Activated CD4-positive, alpha-beta T cell treated with anti-CD3 and anti-CD28 coated beads for 36 hours (primary cell): ENCODE measurements at places on chromosomes 3 and 15.

DNA sequence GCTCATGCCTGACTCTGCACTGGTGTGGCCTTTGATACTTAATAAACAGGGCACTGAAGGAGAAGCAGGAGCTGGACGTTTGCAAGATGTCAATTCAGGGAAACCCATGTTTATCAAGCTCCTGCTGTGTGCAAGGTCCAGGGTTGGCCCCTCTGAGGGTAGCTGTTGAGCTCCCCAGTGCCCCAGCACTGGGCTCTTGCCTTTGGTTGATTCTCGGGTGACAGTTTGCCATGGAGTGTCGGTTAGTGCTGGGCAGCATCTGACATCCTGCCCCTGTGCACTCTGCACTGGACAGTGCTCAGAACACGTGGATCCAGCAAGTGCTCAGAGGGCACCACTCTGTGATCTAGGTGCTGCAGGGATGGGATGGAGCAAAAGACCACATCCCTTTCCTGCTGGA, 7.3 kb downstream of the HDAC11 start:
- peaks cover 10% of the 10 kb centered on the region for H3K4me1 ChIP-seq
- no peak for DNase-seq
- peaks cover 6% of the 10 kb centered on the region for H3K36me3 ChIP-seq
- no peak overlapping the region for H3K27ac ChIP-seq
- no peak overlapping the region for H3K4me3 ChIP-seq

- H3K4me1 ChIP-seq = peaks cover 7% of the 10 kb centered on the region
- peaks cover 5% of the 10 kb centered on the region for H3K27me3 ChIP-seq
- H3K27ac ChIP-seq = no peak overlapping the region
- DNase-seq = no peak
- no peaks in the 10 kb centered on the region for H3K36me3 ChIP-seq
Measured at GRCh38 chr15:57675481-57676181, 30.9 kb upstream of the POLR2M start.

DNA sequence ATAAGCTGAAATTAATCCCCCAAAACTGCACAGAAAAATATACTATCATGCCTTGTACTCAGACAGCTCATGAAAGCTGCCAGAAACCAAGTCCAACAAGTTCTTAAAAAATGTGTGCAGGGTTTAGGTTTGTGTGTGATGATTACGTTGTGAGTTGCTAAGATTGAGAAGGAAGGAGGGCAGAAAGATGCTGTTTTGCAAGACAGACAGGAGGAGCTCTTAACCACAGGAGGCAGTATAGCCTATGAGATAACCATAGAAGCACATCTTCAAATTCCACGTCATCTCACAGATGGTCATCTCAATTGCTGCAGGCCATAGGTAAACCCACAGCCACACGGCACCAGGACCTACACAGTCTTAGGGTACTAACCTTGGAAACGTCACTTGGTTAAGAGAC, 191.9 kb downstream of the STT3B start:
- H3K4me1 ChIP-seq = no peaks in the 10 kb centered on the region
- H3K27ac ChIP-seq = no peak overlapping the region
- no peak for DNase-seq
- H3K27me3 ChIP-seq = peaks cover 2% of the 10 kb centered on the region

- no peak for DNase-seq
- H3K27me3 ChIP-seq = peaks cover 4% of the 10 kb centered on the region
- H3K36me3 ChIP-seq = no peaks in the 10 kb centered on the region
- H3K4me1 ChIP-seq = no peaks in the 10 kb centered on the region
- no peak overlapping the region for H3K4me3 ChIP-seq
Measured at GRCh38 chr3:190902292-190902691, 39.8 kb upstream of the GMNC start.

GRCh38 chr3:30747771-30748281, 141.4 kb downstream of the TGFBR2 start:
- no peak overlapping the region for H3K27ac ChIP-seq
- no peaks in the 10 kb centered on the region for H3K27me3 ChIP-seq
- no peak overlapping the region for H3K4me3 ChIP-seq
- no peak for DNase-seq

DNA sequence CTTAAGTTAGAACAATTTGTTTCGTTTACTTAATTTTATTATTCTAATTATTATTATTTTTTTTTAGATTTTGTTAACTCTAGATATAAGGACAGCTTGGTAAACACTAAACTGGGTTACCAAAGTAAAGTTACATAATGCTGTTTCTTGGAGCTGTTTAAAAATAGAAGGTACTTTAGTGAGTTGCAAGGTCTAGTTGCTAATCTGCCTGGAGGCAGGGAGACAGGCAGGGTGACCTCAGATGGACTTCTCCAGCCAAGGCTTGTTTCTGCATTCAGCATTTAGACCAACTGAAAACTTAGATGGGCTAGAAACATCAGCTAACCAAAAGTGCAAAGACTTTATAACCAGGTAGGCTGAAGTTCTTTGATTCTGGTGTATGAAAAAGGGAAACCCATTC, 336.4 kb upstream of the GRM7 start:
- H3K4me1 ChIP-seq = no peaks in the 10 kb centered on the region
- no peak for DNase-seq
- no peaks in the 10 kb centered on the region for H3K36me3 ChIP-seq
- no peak overlapping the region for H3K27ac ChIP-seq

DNA sequence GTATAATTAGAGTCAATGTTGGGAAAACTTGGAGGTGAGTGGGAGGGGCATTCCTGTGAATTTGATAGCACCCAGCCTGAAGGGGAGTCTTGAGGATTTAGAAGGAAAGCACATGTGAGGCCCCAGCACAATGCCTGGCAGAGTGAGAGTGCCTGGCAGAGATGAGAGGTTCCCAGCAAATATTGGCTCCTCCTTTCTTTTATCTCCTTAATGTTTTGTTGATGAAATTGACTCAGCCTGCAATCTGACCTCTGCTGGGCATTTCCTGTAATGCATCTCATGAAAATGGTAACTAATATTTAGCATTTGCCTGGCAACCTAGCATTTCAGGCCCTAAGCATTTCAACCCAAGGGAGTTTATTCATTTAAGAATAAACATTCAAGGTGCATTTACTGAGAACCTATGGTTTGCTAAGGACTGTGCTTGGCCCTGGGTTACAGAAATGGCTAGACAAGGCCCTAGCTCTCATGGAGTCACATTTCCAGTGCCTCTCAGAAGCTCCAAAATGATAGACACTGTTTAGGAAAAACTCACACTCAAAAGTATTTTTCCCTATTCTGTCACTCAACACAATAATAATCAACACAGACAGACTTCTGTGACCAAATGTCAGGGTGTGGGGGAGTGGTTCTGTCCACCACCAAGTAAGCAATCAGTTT, 19.0 kb downstream of the PDHB start:
- H3K4me3 ChIP-seq = no peak overlapping the region
- no peaks in the 10 kb centered on the region for H3K27me3 ChIP-seq
- peak; percentile 56 for DNase-seq
- peaks cover 13% of the 10 kb centered on the region for H3K36me3 ChIP-seq
- H3K4me1 ChIP-seq = peaks cover 4% of the 10 kb centered on the region
- H3K27ac ChIP-seq = no peak overlapping the region

- H3K27ac ChIP-seq = no peak overlapping the region
- DNase-seq = no peak
- H3K4me3 ChIP-seq = no peak overlapping the region
- H3K36me3 ChIP-seq = no peaks in the 10 kb centered on the region
- no peaks in the 10 kb centered on the region for H3K4me1 ChIP-seq
- H3K27me3 ChIP-seq = peaks cover 17% of the 10 kb centered on the region
Measured at GRCh38 chr3:178465260-178466180, 70.7 kb upstream of the KCNMB2 start.

DNA sequence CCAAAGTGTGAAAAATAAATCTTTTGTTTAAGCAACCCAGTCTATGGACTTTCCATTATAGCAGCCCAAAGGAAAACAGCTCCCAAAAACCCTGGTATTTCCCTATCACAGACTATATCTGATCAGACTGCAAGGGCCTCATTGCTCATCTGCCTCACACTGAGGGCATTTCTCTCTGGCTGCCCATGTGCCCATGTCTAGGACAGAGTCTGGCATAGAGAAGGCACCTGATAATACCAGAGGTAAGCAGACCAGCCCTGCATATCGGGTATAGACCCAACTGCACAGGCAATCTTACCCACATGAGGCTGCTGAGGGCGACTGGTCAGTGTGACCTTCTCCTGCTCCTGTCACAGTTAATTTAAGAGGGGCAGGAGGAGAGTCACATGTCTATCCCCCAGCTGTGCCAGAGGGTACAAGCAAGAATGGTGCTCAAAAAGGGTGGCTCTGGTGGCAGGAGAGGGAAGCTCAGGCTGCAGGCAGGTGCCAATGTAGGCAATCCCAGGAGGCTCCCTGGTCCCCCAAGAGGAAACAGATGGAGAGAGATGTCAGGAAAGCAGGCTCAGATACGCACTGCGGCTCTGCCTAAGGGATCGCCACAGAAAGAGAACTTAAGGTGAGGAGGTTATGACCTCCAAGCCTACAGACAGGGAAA, 3.1 kb downstream of the CSRNP1 start:
- H3K36me3 ChIP-seq = peaks cover 71% of the 10 kb centered on the region
- H3K4me3 ChIP-seq = peak overlapping the region; percentile 93
- peak overlapping the region; percentile 95 for H3K27ac ChIP-seq
- peaks cover 69% of the 10 kb centered on the region for H3K4me1 ChIP-seq
- peak; percentile 24 for DNase-seq

DNA sequence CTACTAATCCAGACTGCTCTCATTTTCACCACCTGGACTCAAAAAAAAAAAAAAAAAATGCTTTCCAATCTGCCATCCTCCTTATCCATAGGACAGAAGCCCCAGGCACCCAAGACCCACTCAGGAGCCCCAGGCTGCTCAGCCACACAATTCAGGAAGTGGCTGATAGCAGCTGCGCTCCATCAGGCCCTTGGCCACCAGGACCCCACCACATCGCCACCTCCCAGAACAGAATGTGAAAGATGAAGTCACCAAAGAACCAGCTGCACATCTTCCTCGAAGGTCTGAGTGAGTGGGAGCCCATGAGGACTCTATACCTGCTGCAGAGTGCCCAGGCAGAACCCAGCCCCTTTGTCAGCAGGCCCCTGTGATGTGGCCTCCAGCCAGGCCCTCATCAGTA, 19.5 kb downstream of the POC1A start:
- no peak for DNase-seq
- H3K27me3 ChIP-seq = no peaks in the 10 kb centered on the region
- H3K4me3 ChIP-seq = no peak overlapping the region
- H3K27ac ChIP-seq = no peak overlapping the region

DNA sequence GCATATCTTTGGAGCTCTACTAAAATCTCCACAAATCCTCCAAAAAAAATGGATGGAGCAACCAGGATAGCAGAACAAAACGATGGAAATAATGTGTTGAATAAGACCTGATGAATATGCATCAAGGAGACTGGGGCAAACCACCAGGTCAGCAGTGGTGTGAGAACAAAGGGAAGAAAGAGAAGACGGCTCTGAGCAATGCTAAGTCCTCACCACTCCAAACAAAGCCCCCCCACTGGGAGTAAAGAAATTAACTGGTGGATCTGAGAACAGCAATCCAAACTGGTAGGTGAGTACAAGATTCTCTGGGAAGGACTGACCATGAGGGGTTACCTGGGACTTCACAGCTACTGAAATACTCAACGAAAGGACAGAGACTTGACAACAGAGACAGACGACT, 977.3 kb downstream of the TBL1XR1 start:
- no peak overlapping the region for H3K4me3 ChIP-seq
- no peaks in the 10 kb centered on the region for H3K27me3 ChIP-seq
- no peaks in the 10 kb centered on the region for H3K4me1 ChIP-seq
- H3K27ac ChIP-seq = no peak overlapping the region

- no peak for DNase-seq
- peaks cover 27% of the 10 kb centered on the region for H3K4me1 ChIP-seq
- H3K36me3 ChIP-seq = peaks cover 6% of the 10 kb centered on the region
- no peaks in the 10 kb centered on the region for H3K27me3 ChIP-seq
- no peak overlapping the region for H3K27ac ChIP-seq
Measured at GRCh38 chr3:99969136-99969535, 145.2 kb downstream of the FILIP1L start.

DNA sequence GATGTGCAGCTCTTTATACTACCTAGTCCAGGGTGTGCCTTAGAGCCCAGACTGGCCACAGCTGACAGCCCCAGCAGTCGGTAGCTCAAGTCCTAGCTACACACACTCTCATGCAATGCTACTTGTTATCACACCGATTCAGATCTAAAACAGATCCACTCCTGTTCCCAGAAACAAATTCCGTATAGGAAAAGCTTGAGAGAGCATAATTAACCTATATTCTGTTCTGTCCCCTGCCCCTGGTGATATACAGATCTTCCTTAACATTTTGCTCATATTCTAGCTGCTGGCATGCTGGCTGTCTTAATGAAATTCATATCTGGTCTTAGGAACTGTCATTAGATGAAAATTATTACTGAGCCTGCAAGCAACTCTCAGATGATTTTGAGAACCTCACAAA, 204.3 kb downstream of the SOX2 start:
- H3K27me3 ChIP-seq = peaks cover 4% of the 10 kb centered on the region
- H3K27ac ChIP-seq = no peak overlapping the region
- H3K4me3 ChIP-seq = no peak overlapping the region
- no peaks in the 10 kb centered on the region for H3K36me3 ChIP-seq
- DNase-seq = no peak

DNA sequence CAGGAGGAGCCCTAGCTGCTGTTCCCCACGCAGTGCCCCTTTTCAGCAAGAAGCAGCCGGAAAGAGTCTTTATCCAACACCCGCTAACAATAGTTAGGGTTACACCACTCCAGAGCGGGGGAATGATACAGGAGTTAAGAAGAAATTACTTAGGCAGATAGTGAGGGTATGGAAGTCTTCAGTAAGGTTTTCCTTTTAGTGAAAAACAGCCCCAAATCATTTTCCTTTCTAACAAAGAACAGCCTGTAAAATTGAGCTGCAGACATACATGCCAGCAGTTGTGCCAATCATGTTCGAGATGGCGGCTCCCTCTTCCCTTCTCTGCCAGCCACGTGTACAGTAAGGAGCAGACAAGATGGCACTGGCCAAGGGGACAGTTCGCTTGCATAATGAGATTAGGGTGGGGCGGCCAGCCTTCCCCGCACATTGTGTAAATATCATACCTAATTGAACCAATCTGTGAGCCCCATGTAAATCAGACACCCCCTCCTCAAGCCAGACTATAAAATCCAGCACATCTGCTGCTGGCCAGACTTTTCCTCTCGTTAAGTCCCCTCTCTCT, 18.5 kb upstream of the SENP5 start:
- no peak overlapping the region for H3K27ac ChIP-seq
- H3K4me3 ChIP-seq = no peak overlapping the region
- peaks cover 2% of the 10 kb centered on the region for H3K4me1 ChIP-seq
- no peak for DNase-seq

DNA sequence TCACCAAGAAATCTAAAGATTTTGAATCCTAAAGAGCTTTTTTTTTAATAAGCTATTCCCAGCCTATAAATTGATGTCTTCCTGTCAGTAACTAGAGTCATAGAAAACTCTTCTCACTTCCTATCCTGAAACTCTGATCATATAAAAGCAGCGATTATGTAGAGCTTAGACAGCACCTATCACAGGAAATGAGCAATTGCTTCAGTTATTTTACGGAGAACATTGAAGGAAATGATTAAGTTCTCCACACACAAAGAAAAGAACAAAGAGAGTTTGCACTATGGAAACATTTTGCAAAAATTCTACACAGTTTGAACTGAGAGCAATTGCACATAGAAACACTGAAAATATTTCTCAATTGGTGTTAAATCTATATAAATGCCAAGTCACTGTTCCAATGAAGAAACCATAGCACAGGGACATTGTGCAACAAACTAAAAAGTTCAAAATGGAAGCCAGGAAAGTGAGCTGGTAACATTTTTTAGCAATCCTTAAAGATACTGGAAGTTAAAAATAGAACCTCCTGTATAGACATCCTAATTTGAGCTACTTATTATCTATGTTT, 291.5 kb upstream of the ARHGEF26 start:
- H3K27ac ChIP-seq = no peak overlapping the region
- no peaks in the 10 kb centered on the region for H3K4me1 ChIP-seq
- peaks cover 6% of the 10 kb centered on the region for H3K27me3 ChIP-seq
- H3K4me3 ChIP-seq = no peak overlapping the region

GRCh38 chr3:115099134-115099985, 47.7 kb downstream of the ZBTB20 start:
- H3K27me3 ChIP-seq = no peaks in the 10 kb centered on the region
- peak overlapping the region; percentile 89 for H3K27ac ChIP-seq
- DNase-seq = no peak
- peaks cover 43% of the 10 kb centered on the region for H3K4me1 ChIP-seq
